ENCODE measurements at places on chromosomes 6 and 20.

GRCh38 chr20:22374678-22375590 is 209.4 kb downstream of the FOXA2 start:
- DNase-seq: no peak

- peak; percentile 56 for DNase-seq
Measured at GRCh38 chr20:1965520-1966351, 28.1 kb downstream of the PDYN start.

GRCh38 chr6:141598487-141598886 is 534.2 kb upstream of the GJE1 start:
- DNase-seq: no peak

GRCh38 chr6:145882121-145882531 is 67.5 kb upstream of the FBXO30 start:
- no peak for DNase-seq

- DNase-seq: peak; percentile 52
Measured at GRCh38 chr6:35302604-35303241, 5.1 kb downstream of the DEF6 start.

Measured in hepatic stellate cell (primary cell).